ENCODE measurements at places on chromosomes 2 and 18. TPM values are rescaled to one million over a fixed set of nuclear protein-coding genes. Genes with fewer than 3 reads are reported as not detected.
A peak's percentile ranks its signal among the peaks of the same experiment; 100 is the strongest.

DNA sequence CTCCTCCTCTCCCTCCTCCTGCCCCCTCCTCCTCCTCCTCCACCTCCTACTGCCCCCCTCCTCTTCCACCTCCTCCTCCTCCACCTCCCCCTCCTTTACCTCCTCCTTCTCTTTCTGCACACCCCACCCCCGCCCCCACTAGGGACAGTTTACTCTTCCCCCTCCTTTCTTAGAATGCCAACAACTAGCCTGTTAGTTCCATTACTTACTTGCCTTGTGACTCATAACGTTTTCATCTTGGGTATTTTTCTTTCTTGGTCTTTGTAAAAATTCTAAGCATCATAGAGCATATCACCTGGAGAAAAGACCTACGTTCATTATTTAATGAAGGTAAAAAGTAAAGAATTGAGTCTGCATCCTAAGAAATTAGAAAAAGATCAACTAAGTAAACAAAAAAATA, 165.3 kb downstream of the NEDD4L start:
- no peak overlapping the region for H3K27ac ChIP-seq
- H3K4me1 ChIP-seq: peaks cover 11% of the 10 kb centered on the region
- H3K4me3 ChIP-seq: no peak overlapping the region

GRCh38 chr2:77005522-77005921, 516.7 kb downstream of the LRRTM4 start:
- H3K4me1 ChIP-seq: peaks cover 8% of the 10 kb centered on the region
- no peak overlapping the region for H3K4me3 ChIP-seq
- no peaks in the 10 kb centered on the region for H3K27me3 ChIP-seq
- no peak for DNase-seq
- H3K36me3 ChIP-seq: no peaks in the 10 kb centered on the region
- H3K27ac ChIP-seq: no peak overlapping the region

GRCh38 chr2:239791526-239792404, 233.4 kb downstream of the NDUFA10 start:
- H3K27ac ChIP-seq: no peak overlapping the region
- no peaks in the 10 kb centered on the region for H3K4me1 ChIP-seq
- no peaks in the 10 kb centered on the region for H3K27me3 ChIP-seq
- H3K36me3 ChIP-seq: no peaks in the 10 kb centered on the region
- DNase-seq: no peak
- H3K4me3 ChIP-seq: no peak overlapping the region

- H3K36me3 ChIP-seq: no peaks in the 10 kb centered on the region
- no peaks in the 10 kb centered on the region for H3K27me3 ChIP-seq
- H3K4me3 ChIP-seq: no peak overlapping the region
- H3K4me1 ChIP-seq: no peaks in the 10 kb centered on the region
Observed at GRCh38 chr2:240614391-240614790, 10.9 kb upstream of the GPR35 start.

DNA sequence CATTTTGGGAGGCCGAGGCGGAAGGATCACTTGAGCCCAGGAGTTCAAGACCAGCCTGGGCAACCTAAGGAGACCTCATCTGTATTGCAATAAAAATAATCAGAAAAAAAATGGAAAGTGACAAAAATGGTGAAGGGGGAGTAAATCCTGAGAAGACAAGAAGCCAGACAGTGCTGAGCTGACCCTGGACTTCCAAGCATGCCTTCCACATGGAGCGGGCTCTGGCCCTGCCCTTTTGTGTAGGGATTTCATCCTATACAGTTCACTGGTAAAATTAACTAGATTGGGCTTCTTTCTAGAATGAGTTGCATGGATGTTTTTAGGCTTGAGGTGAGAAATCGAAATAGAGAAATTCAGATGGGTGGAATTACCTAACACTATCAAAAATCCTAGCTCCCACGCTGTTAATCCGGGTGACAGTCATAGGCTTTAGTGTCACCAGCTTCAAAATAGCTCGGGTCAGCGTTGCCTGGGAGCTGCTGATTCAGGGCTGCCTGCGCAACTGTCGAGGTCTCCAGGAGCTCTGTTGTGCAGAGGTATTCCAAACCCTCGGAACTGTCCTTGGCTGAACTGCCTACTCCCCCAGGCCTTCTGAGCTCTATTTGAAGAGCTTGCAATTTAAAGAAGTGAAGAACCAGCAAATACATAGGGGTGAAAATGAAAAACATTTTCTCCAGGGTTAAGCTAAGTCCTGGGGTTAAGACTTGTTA, 21.5 kb upstream of the ZNF532 start:
- no peak overlapping the region for H3K4me3 ChIP-seq
- DNase-seq: no peak
- no peak overlapping the region for H3K27ac ChIP-seq
- H3K36me3 ChIP-seq: no peaks in the 10 kb centered on the region
- H3K4me1 ChIP-seq: peaks cover 22% of the 10 kb centered on the region

DNA sequence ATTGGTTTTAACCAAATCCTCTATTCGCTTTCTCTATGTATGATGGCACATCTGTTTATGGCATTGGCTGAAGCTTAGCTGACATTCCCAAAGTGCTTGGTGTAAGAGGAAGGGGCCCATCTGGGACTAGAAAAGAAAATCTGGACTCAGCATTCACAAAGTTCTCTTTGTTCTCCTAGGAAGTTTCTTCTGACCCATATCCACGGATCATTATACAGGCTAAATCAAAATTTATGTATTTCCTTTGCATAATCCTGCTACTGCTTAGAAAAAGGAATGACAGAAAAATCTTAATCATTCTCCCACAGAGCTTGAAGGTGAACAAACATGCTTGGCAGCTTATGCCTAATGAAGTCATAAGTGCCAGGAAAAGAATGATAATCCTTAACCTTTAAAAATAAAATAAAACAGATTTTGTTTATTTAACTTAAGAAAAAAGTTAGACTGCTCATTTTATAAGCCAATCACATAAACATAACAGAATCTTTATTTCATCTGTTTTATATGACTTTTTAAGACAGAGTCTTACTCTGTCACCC, 88.4 kb downstream of the NYAP2 start:
- no peak overlapping the region for H3K4me3 ChIP-seq
- no peak overlapping the region for H3K27ac ChIP-seq
- no peaks in the 10 kb centered on the region for H3K4me1 ChIP-seq
- no peak for DNase-seq
- H3K27me3 ChIP-seq: no peaks in the 10 kb centered on the region

DNA sequence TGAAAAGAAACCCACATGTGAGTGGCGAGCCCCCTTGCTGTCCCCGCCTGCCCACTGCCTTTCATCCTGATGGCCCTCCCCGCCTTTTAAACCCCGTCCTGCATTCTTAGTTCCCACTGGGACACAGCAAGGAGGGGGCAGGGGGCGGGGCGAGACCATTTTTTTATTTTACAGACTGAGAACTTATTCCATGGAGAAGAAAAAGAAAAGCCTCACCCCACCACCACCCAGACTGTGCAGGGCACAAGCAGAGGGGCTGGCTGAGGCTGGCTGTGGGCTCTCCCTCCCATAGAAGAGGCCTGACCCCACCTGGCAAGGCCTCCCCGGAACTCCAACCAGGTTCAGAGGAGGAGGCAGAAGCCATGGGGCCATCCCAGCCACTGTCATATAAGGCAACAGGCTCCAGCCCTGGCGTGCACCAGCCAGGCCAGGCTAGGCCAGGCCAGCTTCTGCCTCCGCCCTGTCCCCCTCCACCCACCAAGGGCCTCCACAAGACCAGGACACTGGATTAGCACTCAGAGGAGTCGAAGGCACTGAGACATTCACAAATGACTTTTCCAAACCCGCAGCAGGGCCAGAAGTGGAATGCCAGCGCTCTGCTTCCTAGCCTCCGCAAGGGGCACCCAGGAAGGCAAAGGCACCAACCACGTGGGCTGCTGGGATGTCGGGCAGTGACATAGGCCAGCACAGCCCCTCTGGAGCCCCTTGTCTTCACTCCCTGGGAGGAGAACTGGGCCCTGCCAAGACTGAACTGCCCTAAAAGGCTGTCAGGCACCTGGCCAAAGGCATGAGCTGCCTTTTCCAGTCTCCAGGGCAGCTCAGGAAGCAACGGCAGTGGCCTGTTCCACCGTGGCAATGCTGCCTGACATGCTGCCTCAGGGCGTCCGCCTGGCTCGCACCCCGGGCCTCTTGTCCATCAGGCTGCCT, 37.5 kb upstream of the SEMA4C start:
- no peak overlapping the region for H3K4me3 ChIP-seq
- peak; percentile 72 for DNase-seq
- peaks cover 28% of the 10 kb centered on the region for H3K4me1 ChIP-seq
- no peak overlapping the region for H3K27ac ChIP-seq
- H3K36me3 ChIP-seq: no peaks in the 10 kb centered on the region

DNA sequence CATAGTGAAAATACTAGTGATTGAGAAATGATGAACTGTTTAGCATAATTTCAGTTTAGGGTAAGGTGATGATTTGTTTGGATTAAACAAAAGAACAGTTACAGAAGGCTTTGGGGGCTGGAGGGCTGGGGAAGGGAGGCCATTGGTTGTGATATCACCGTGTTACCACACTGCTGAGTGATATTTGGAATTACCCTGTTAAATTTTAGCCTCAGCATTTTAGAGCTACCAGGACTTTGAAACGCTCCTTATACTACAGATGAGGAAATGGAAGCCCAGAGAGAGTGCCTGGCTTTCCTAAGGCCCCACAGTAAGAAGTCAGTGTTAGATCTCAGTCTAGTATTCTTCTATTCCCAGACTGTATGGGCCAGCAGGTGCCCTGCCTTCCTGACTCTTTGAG, 15.6 kb downstream of the ARHGEF33 start:
- H3K4me1 ChIP-seq: no peaks in the 10 kb centered on the region
- H3K27ac ChIP-seq: no peak overlapping the region
- H3K36me3 ChIP-seq: no peaks in the 10 kb centered on the region

GRCh38 chr2:189113963-189114362, 65.6 kb downstream of the COL5A2 start:
- H3K27ac ChIP-seq: no peak overlapping the region
- no peak for DNase-seq
- no peaks in the 10 kb centered on the region for H3K36me3 ChIP-seq
- no peak overlapping the region for H3K4me3 ChIP-seq

- DNase-seq: no peak
- H3K4me3 ChIP-seq: no peak overlapping the region
- peaks cover 29% of the 10 kb centered on the region for H3K27me3 ChIP-seq
- peaks cover 5% of the 10 kb centered on the region for H3K4me1 ChIP-seq
- no peaks in the 10 kb centered on the region for H3K36me3 ChIP-seq
- no peak overlapping the region for H3K27ac ChIP-seq
Observed at GRCh38 chr2:63064197-63064596, 13.6 kb downstream of the OTX1 start.

- H3K4me1 ChIP-seq: no peaks in the 10 kb centered on the region
- no peaks in the 10 kb centered on the region for H3K27me3 ChIP-seq
- DNase-seq: no peak
- no peak overlapping the region for H3K4me3 ChIP-seq
- H3K36me3 ChIP-seq: no peaks in the 10 kb centered on the region
Observed at GRCh38 chr2:237539681-237540080, 26.7 kb upstream of the PRLH start.

GRCh38 chr18:49561289-49562193, at the start of gene LIPG:
LIPG (plus strand) TSS chr18:49562057; CDS start chr18:49562309, 252 bp downstream.
- peak within 1 kb of the TSS; percentile 61 for H3K4me3 ChIP-seq
- peaks cover 27% of the 10 kb centered on the region for H3K27me3 ChIP-seq
- H3K4me1 ChIP-seq: peaks cover 5% of the 10 kb centered on the region
- no peaks in the 10 kb centered on the region for H3K36me3 ChIP-seq
- peak; percentile 81 for DNase-seq

DNA sequence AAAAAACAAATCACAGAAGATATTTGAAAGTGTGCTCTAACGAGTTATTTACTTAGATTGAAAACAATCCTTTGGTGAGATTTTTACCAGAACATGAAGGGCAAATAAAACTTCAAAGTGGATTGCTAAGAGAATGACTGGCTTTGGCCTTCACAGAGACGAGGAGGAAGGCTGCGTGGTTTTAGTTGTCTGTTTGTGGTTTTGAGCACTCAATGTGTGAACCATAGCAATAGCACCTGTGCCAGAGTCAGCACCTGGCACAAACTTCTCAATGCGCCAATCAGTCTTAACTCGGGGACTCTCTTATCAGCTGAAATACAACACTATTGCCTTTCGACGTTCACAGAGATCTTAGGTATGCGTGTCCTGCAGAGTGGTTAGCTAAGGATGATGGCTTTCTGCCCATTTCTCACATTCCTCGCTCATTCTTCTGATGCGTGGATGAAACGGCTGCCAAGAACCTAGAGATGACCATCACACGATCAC, 70.0 kb downstream of the MBP start:
- no peak overlapping the region for H3K4me3 ChIP-seq
- H3K4me1 ChIP-seq: peaks cover 6% of the 10 kb centered on the region
- H3K27me3 ChIP-seq: no peaks in the 10 kb centered on the region
- no peak overlapping the region for H3K27ac ChIP-seq

DNA sequence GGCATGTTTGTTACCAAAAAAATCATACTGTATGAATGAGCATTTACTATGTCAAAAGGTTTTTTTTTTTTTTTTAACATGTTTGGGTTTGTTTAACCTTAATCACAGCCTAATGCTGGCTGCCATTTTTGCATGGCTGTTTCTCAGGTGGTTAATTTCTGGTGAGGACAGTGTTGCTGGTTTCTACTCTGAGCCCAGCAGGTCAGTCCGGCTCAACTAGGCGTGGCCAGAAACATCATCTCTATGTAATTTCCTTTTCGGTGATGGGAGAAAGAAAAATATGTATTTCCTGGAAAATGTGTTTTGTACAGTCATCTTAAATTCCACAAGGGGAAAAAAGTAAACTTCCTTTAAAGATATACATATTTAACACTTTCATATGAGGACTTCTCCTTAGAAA, 24.9 kb upstream of the BZW1 start:
- DNase-seq: no peak
- H3K4me3 ChIP-seq: no peak overlapping the region
- no peaks in the 10 kb centered on the region for H3K27me3 ChIP-seq
- no peaks in the 10 kb centered on the region for H3K36me3 ChIP-seq
- peaks cover 2% of the 10 kb centered on the region for H3K4me1 ChIP-seq

DNA sequence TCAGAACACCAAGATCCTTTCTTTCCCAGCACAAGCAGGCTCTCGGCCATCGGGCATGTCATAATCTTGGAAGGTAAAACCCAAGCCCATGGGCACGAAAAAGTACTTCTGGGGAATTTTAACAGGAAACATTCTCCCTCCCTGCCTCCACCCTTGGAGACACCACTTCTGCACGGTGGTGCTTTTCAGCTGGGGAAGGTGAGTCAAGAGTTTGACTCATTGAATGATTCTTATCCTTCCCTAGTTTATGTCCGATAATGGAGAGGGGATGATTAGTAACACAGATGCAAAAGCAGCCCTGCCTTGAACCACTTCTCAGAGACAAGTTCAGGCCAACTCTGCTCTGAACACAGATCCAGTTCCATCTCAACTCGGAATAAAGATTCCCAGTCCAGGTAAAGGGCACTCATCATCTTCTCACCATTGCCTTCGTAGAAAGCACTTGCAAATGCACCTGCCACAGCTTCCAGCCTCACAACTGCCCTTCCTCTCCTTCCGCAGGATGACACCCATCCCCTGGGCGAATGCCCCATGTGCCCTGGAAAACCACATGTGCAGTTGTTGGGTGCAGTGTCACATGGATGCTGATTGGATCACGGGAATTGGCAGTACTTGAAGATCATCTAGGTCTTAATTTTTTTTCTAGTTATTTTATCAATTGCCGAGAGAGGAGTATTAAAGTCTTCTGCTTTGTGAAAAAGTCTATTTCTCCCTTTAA, 136.2 kb downstream of the PXDN start:
- H3K4me3 ChIP-seq: no peak overlapping the region
- H3K4me1 ChIP-seq: peaks cover 11% of the 10 kb centered on the region
- no peak for DNase-seq
- H3K36me3 ChIP-seq: peaks cover 4% of the 10 kb centered on the region
- no peaks in the 10 kb centered on the region for H3K27me3 ChIP-seq
- H3K27ac ChIP-seq: no peak overlapping the region

MLPH gene
- total RNA-seq: 17.0 TPM

GDF7 gene
- total RNA-seq: 0.06 TPM

CAMKMT gene
- 18.6 TPM for total RNA-seq

IL36A gene
- total RNA-seq: not detected

IWS1 gene
- 64.7 TPM for total RNA-seq

IL1F10 gene
- not detected for total RNA-seq

ECEL1 gene
- 6.5 TPM for total RNA-seq

GNLY gene
- total RNA-seq: not detected

PAIP2B gene
- 31.3 TPM for total RNA-seq

IL18R1 gene
- total RNA-seq: not detected
